ENCODE measurements at places on chromosomes 3 and 15. TPM values are rescaled to one million over a fixed set of nuclear protein-coding genes. Genes with fewer than 3 reads are reported as not detected.

DNA sequence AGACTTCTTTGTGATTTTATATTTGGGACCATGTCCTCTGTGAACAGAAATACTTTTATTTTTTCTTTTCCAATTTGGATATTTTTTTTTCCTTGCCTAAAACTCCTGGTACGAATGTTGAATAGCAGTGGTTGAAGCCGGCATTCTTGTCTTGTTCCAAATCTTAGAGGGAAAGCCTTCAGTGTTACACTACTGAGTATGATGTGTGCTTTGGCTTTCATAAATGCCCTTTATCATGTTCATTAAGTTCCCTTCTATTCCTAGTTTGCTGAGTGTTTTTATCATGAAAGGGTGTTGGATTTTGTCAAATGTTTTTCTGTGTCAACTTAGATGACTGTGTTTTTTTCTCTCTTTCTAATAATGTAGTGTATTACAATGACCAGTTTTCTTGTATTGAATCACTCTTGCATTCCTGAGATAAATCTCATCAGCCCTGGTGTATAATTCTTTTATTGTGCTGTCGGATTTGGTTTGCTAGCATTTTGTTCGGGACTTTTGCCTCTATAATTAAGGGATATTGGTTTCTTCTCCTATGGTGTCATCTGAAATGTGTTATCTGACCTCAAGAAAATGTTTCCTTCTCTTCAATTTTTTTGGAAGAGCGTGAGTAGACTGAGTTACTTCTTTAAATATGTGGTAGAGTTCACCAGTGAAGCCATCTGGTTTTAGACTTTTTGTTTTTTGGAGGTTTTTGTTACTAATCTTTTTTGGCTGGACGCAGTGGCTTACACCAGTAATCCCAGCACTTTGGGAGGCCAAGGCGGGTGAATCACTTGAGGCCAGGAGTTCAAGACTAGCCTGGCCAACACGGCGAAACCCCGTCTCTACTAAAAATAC is 33.3 kb downstream of the MAP1A start:
- peaks cover 5% of the 10 kb centered on the region for H3K36me3 ChIP-seq
- H3K27me3 ChIP-seq: no peaks in the 10 kb centered on the region
- H3K4me1 ChIP-seq: no peaks in the 10 kb centered on the region
- no peak overlapping the region for H3K27ac ChIP-seq
- no peak overlapping the region for H3K4me3 ChIP-seq

- no peaks in the 10 kb centered on the region for H3K36me3 ChIP-seq
- H3K4me3 ChIP-seq: no peak overlapping the region
- H3K27ac ChIP-seq: no peak overlapping the region
- H3K27me3 ChIP-seq: peaks cover 13% of the 10 kb centered on the region
- no peak for DNase-seq
Measured at GRCh38 chr3:197420566-197420965, 122.2 kb upstream of the DLG1 start.

DNA sequence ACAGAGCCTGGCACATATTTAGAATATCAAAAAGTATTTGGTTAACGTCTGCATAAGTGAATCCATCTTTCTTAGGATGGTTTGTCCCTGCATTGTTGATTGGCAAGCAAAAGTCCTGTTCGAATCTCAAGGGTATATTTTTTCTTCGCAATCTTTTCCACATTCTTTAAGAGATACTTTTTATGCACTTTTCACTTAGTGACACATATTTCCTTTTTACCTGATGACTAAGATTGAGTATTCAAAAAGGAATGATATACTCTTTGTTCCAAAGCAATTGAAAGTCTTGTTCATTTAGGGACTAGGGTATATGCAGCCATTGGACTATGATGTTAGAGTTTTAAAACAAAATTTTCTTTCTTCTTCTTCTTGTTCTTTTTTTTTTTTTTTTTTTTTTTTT is 349.9 kb downstream of the NLGN1 start:
- H3K4me1 ChIP-seq: no peaks in the 10 kb centered on the region
- H3K27me3 ChIP-seq: no peaks in the 10 kb centered on the region
- no peak overlapping the region for H3K4me3 ChIP-seq

DNA sequence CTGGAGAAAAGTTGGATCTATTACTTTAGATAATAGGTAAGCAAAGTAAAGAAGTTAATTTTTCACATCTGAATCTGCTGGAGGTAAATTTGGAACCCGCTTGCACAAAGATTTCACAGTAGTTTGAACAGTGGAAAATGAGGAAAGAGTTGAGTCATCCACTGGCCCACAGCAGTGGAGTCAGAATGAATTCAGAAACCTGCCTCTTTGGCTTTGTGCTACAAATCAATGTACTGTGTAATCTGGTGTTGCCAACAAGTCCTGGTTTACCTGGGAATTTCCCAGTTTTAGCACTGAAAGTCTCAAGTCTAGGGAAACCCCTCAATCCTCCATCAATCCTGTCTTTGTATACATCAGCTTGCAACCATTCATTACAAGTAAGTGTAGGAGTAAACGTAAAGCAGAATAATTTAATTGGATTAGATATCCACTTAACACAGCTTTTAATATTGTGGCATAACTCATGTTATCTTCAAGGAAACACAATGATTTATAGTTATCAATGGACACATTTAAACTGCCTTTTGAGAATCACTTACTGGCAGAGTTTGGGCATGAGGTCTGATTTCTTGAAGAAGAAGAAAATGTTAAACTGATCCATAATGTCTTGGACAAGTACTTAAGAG is 100.6 kb downstream of the DCLK3 start:
- H3K27me3 ChIP-seq: no peaks in the 10 kb centered on the region
- no peak overlapping the region for H3K27ac ChIP-seq
- no peak overlapping the region for H3K4me3 ChIP-seq
- H3K4me1 ChIP-seq: no peaks in the 10 kb centered on the region
- DNase-seq: no peak

GRCh38 chr3:128196647-128197046 is 43.4 kb downstream of the EEFSEC start:
- no peaks in the 10 kb centered on the region for H3K36me3 ChIP-seq
- no peak overlapping the region for H3K27ac ChIP-seq
- H3K4me1 ChIP-seq: peaks cover 6% of the 10 kb centered on the region
- no peaks in the 10 kb centered on the region for H3K27me3 ChIP-seq
- no peak for DNase-seq
- no peak overlapping the region for H3K4me3 ChIP-seq

- peaks cover 16% of the 10 kb centered on the region for H3K36me3 ChIP-seq
- H3K27me3 ChIP-seq: no peaks in the 10 kb centered on the region
- peaks cover 17% of the 10 kb centered on the region for H3K4me1 ChIP-seq
- no peak for DNase-seq
- H3K27ac ChIP-seq: no peak overlapping the region
- H3K4me3 ChIP-seq: no peak overlapping the region
Measured at GRCh38 chr3:112101916-112102315, 15.7 kb downstream of the C3orf52 start.

- peaks cover 14% of the 10 kb centered on the region for H3K27me3 ChIP-seq
- no peak for DNase-seq
- H3K36me3 ChIP-seq: no peaks in the 10 kb centered on the region
- no peaks in the 10 kb centered on the region for H3K4me1 ChIP-seq
- no peak overlapping the region for H3K27ac ChIP-seq
Measured at GRCh38 chr15:76968306-76968705, 26.6 kb upstream of the PSTPIP1 start.

- peaks cover 49% of the 10 kb centered on the region for H3K27me3 ChIP-seq
- H3K36me3 ChIP-seq: no peaks in the 10 kb centered on the region
Measured at GRCh38 chr15:68844856-68845550, 24.3 kb upstream of the ANP32A start.

GRCh38 chr15:100934726-100935125 is 15.6 kb downstream of the LRRK1 start:
- H3K27me3 ChIP-seq: peaks cover 4% of the 10 kb centered on the region
- DNase-seq: no peak
- no peak overlapping the region for H3K27ac ChIP-seq
- H3K36me3 ChIP-seq: no peaks in the 10 kb centered on the region
- no peaks in the 10 kb centered on the region for H3K4me1 ChIP-seq
- H3K4me3 ChIP-seq: no peak overlapping the region

DNA sequence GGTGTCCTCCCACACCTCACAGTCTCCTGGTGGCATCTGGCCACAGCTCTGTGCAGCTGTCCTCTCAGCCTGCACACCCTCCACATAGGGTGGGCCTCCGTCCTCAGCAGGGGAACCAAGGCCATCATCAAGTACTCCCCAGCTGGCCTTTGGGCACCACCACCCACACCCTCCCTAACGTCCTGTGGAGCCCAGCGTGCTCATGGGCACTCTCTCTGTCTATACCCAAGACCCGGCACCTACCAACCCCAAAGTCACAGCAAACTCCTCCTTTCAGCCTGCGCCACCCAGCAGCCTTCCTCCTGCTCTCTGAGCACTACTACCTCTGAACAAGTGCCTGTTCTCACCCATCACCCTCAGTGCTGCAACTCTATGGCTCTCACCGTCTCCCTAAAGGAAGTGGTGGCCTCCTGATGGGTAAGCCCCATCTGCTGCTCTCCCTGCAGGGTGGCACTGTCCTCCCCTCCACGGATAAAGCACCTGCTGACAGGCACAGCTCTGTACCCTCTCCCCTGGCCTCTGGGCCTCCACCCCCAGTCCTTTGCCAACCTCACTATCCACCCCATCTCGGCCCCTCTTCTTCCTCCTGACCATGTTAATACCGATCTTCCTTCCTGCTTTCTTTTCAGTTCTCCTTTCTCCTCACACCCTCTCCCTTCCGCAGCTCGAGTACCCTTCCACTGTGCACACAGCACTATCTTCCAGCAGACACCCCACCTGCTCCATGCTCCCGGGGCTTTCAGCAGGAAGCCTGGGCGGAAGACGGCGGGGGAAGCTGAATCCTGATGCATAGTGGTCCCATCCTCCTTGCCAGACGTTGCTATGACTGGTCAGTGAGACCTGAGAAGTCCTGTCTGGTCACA is 31.5 kb downstream of the SLC41A3 start:
- H3K36me3 ChIP-seq: no peaks in the 10 kb centered on the region
- no peak overlapping the region for H3K27ac ChIP-seq
- no peak overlapping the region for H3K4me3 ChIP-seq
- no peak for DNase-seq
- H3K4me1 ChIP-seq: peaks cover 5% of the 10 kb centered on the region
- no peaks in the 10 kb centered on the region for H3K27me3 ChIP-seq

DNA sequence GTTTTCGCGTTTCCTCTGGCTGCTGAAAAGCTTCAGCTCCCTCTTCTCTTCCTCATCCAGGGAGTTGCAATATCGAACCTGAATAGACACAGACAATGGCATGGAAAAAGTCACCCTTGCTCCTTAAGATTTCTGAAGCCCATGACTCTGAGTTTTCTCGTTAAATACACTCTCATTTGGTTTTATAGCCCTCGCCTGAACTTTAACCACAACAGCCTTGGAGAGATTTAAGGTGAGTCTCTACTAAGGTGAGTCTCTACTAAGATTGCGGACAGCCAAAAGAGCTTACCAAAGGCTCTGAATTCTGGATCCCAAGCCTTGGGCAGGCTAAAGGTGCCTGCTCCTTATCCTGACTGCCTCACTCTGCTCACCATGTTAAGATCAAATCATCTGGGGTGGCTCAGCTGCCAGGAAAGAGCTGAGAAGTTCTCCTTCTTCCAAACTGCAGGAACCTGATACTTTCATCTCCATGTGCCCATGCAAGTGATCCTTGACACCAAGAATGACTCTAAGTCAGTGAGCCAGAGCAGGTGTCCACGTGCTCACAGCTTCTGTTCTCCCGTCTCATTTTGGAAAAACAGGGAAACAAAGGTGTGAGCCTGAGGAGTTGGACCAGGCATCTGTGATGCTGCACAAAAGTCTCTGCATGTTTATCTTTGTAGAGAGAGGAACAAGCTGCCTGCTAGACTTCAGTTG is 65.1 kb downstream of the PRICKLE2 start:
- no peak for DNase-seq
- H3K36me3 ChIP-seq: no peaks in the 10 kb centered on the region
- no peak overlapping the region for H3K27ac ChIP-seq
- H3K27me3 ChIP-seq: peaks cover 10% of the 10 kb centered on the region
- no peak overlapping the region for H3K4me3 ChIP-seq

DNA sequence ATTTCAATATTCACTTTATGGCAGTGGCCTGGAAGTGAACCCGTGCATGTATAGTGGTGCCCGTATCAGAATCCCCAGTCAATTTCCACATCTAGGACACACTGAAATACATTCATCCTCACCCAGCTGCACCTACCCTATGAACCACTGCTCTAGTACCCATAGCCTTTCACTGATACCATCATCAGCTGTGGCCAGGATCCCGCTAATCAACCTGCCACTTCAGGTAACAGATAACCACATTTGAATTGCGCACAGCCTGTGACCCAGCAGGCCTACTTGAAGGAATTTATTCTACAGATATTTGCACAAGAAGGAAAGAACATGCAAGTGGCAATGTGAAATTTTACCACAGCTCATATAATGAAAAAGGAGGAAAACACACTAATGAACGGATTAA is 161.0 kb upstream of the CCDC54 start:
- H3K4me3 ChIP-seq: no peak overlapping the region
- H3K36me3 ChIP-seq: no peaks in the 10 kb centered on the region
- peaks cover 7% of the 10 kb centered on the region for H3K4me1 ChIP-seq
- peaks cover 5% of the 10 kb centered on the region for H3K27me3 ChIP-seq
- no peak for DNase-seq

GRCh38 chr3:139421040-139421439 is 31.6 kb upstream of the COPB2 start:
- H3K27me3 ChIP-seq: peaks cover 10% of the 10 kb centered on the region
- no peak for DNase-seq
- H3K27ac ChIP-seq: no peak overlapping the region
- no peak overlapping the region for H3K4me3 ChIP-seq

GRCh38 chr3:64223791-64224745 is 1.2 kb downstream of the PRICKLE2 start:
- H3K36me3 ChIP-seq: no peaks in the 10 kb centered on the region
- H3K27me3 ChIP-seq: no peaks in the 10 kb centered on the region
- DNase-seq: no peak
- no peaks in the 10 kb centered on the region for H3K4me1 ChIP-seq

DNA sequence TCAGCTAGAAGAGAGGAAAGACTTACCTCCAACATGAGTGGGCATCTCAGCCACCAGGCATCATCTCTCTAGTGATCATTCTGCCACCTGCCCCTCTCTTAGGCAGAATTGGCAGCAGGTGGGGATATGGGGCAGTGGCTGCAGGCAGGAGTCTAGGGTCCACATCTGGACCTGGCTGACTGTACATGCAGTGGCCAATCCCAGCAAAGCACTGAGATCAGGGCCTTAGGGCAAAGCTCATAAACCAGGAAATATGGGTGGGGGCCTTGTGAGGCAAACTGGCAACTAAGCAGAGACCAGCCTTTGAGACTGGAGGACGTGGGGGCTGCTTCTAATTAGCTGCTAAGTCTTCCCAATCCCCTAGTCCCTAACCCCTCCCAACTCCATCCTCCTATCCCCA is 12.9 kb downstream of the POMGNT2 start:
- H3K4me1 ChIP-seq: no peaks in the 10 kb centered on the region
- no peaks in the 10 kb centered on the region for H3K36me3 ChIP-seq
- no peak overlapping the region for H3K27ac ChIP-seq
- H3K27me3 ChIP-seq: peaks cover 7% of the 10 kb centered on the region
- no peak overlapping the region for H3K4me3 ChIP-seq

The RPL15 gene
- total RNA-seq: 1,865 TPM

The CNTN3 gene
- total RNA-seq: not detected

The RAD51 gene
- 53.8 TPM for total RNA-seq

The GPR171 gene
- 232 TPM for total RNA-seq

The EFHB gene
- 0.94 TPM for total RNA-seq

The RYR3 gene
- 0.05 TPM for total RNA-seq

Data from activated T-helper 2 cell treated with anti-CD3 and anti-CD28 coated beads, Interferon-gamma antibody, Interleukin-2, Interleukin-4, amounts not matched to agents 10 μg/mL and 5 μg/mL and 100 μg/mL, durations not matched to agents 14 hours and 24 hours and 36 hours (primary cell).